Activated CD4-positive, CD25-positive, alpha-beta regulatory T cell treated with anti-CD3 and anti-CD28 coated beads, Interleukin-2, amount 50 U/mL, for 16 hours (primary cell): ENCODE measurements at places on chromosomes 5 and 9.

- no peak for DNase-seq
Measured at GRCh38 chr5:177363565-177363964, 5.8 kb downstream of the RGS14 start.

DNA sequence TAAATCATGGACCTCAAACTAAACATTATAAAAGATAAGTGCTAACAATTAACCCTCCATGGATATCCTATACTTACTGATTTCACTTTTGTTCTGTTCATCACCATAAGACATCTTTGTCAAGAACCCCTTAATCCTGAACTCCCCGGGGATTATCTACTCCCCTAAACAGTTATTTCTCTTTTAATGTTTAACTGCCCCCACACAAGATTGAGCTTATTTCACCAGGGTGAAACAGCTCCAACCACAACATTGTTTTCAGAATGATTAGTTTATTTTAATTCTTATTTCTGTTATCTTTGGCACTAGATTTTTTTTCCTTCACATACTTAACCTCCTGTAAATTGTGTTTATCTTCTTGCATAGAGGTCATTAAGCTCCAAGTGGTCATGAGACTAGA, 103.2 kb upstream of the HCN1 start:
- DNase-seq = no peak

GRCh38 chr9:30075022-30075421, 2309.4 kb upstream of the ACO1 start:
- no peak for DNase-seq

GRCh38 chr9:113548221-113549041, 84.9 kb downstream of the RGS3 start:
- no peak for DNase-seq

DNA sequence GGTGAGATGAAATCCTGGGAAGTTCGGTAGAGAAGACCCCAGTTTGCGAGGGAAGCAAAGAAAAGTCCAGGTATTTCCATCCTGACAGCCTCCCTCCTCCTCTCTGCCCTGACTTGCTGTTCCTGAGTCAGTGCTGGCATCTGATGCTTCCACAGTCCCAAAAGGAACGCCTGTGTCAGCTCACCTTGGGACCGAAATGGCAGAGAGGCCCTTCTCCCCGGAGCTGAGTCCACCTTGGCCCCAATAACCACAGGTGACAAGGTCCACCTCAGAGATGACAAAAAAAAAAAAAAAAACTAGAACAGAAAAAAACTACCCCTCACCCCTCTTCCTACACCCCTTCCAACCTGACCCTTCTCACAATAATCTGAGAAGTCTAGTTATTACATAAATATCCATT, 31.6 kb downstream of the SLC6A7 start:
- DNase-seq = no peak

DNA sequence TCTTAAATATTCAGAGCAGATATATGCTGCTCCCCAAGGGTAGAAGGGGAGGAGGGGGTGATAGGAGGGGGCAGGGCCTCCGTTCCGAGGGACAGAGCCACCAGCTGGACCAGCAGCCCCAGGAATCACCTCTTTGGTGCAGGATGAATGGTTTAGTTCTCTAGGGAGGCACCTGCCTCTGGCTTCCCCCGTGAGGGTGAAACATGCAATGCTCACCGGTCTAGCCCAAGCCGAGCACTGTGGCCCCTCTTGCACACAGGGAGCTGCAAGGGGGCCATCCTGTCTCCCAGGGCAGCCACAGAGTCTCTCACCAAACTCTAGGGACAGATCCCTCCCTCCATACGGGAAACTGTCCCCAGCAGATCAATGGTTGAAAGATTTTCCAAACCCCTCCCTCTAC, 163.7 kb downstream of the DAB2IP start:
- DNase-seq = no peak

GRCh38 chr9:134637696-134638501, 3.7 kb upstream of the COL5A1 start:
- no peak for DNase-seq

DNA sequence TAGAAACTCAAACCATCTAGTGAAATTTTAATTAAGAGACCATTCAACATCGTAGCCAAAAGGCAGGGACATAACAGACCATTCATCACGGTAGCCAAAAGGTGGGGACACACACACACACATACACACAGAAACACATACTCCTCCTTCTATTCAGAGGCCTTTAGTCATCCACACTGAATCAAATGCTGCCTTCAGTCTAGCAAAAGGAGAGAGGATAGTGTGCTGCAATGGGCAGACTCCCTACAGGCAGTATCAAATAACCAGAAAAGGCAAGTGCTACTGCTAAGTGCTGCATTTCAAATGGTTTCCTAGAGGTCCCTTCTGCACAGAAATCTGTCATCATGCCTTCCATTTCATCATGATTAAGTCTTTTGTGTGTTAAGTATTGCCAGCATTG, 303.9 kb downstream of the TRIM32 start:
- no peak for DNase-seq

GRCh38 chr9:31492229-31492628, 892.2 kb upstream of the ACO1 start:
- DNase-seq = no peak

GRCh38 chr5:140342287-140342686, 4.1 kb downstream of the HBEGF start:
- no peak for DNase-seq

- DNase-seq = no peak
Measured at GRCh38 chr9:125743682-125744428, 3.3 kb upstream of the PBX3 start.

- DNase-seq = no peak
Measured at GRCh38 chr5:28810751-28811136, 1772.4 kb upstream of the CDH9 start.

DNA sequence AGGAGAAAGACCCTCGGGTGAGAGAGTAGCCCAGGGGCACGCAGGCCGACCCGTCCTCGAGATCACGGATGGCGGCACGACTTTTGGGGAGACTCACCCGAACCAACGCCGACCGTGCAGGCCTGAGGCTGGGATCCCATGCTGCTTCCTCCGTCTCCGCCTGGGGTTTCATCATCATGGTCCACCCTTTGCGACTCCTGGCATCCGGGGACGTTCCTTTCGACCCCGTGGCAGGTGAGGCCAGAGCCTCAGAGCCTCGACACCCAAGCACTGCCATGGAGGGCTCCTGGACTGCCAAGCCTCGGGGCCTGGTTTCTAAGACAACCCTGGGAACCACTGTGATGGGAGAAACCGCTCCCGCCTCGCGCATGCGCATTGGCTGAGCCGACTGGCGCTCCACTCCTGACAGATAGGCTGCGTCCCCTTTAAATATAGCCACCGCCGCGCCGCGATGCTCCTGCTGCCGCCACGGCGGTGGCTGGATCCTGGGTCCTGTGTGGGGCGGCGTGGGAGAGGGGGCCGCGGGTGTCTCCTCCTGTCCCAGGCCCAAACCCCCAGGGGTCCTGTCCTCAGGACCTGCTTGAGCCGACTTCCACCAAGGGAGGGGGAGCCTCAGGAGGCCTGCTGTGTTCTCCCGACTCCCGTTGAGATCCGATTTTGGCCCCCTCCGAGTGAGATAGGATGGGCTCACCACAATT, 481.6 kb downstream of the SPATA31A7 start:
- DNase-seq = no peak

- no peak for DNase-seq
Measured at GRCh38 chr5:119694284-119694683, 64.9 kb downstream of the FAM170A start.

DNA sequence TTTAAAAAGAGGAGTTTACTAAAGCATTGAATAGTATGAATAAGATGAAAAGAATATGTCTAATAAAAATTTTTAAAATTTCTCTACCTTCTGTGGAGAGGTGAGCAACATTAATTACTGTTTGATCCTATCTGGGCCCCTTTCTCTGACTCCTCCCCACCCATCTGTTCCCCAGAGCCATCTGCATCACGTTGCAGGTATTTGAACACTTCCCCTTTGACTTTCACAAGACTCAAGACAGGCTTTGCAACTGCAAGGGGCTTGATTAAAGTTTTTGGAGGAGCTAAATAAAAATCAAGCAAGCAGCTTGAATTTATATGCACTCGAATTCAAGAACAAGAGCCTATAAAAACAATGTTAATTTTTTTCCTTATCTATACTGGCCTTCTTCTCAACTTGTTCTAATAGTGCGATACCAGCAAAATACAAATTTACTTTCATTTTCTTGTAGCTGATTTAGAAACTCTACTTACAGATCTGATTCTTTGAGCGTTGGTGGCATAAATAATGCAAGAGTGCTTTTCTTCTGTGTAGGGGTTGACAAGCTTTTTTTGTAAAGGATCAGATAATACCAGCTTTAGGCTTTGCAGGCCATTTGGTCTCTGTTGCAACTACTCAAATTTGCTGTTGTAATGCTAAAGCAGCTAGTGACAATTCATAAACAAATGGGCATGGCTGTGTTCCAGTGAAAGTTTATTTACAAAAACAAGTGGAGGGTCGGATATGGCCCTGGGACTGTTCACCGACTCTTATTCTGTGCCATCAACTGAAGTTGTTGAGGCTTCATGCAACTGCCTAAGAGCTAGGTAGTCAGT, 21.2 kb downstream of the TXNDC8 start:
- DNase-seq = no peak
